ENCODE measurements at places on chromosomes 3 and 15.
A peak's percentile ranks its signal among the peaks of the same experiment; 100 is the strongest.

DNA sequence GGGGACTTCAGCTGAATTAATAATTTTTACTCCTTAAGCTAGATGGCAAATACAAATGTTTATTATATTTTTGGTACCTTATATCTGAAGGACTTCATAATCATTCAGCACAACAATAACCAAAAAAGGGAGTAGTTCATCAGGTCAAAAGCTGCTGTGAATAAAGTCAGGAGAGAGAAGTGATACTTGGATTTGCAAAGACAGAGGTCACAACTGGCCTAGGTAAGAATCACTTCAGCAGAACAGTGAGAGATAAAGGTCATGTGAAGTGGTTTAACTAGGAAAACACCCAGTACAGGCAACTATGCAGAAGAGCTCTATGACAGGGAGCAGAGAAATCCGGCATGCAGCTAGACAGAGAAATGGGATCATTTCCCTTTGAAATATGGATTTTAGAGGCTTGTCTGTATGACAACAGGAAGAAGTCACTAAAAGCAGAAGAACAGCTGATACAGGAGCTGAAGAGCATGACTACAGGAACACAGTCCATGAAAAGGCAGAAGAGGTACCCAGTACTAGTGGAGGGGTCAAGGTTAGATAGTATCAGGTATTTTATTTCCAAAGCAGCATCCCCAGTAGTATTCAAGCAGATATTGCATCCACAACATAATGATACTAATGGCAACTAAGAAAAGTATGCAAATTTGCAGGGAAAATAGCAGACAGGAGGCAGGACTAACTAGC is 25.7 kb downstream of the ZMAT3 start:
- no peak for DNase-seq

DNA sequence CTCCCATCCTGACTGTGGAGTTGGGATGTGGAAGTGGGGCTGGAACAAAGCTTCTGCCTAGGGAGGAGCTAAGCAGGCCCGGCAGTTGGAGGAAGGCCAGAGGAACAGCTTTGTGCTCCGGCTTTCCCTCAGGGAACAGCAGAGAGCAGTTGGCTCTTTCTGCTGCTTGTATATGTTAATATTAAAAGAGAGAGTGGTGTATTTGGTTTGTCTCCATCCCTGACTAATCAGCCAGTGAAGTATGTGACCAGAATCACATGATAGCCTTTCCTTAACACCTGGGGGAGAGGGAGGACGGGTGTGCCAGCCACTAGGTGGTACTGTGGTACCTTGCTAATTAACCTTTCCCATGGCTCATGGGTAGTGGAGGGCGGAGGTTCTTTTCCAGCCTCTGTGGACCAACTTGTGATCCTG is 10.0 kb downstream of the EIF2B5 start:
- DNase-seq = peak; percentile 18

DNA sequence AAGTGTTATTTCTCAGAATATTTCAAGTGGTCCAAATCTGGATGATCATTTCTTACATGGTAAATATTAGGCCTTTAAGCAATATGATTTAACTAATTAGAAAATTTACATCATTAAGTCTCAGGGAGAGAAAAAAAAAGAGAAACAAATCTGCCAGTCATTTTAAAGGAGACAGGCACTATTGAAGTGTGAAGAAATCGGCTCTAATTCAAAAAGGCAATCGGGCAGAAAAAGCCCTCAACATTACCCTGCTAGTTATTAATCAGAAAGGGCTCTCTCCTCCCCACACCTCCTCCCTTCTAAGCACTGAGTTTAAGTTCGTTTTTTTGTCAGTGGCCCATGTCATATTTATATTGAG is 215.9 kb downstream of the MEIS2 start:
- no peak for DNase-seq

GRCh38 chr15:101093958-101094357 is 157.9 kb downstream of the CHSY1 start:
- DNase-seq = no peak

- peak; percentile 91 for DNase-seq
These were observed at the start of gene HCLS1 for GRCh38 chr3:121660356-121661171. HCLS1 (minus strand) TSS chr3:121660903; CDS start chr3:121658347, 2,556 bp downstream.

- DNase-seq = no peak
These were observed 80.2 kb downstream of the ABI3BP start for GRCh38 chr3:100912976-100913545.

DNA sequence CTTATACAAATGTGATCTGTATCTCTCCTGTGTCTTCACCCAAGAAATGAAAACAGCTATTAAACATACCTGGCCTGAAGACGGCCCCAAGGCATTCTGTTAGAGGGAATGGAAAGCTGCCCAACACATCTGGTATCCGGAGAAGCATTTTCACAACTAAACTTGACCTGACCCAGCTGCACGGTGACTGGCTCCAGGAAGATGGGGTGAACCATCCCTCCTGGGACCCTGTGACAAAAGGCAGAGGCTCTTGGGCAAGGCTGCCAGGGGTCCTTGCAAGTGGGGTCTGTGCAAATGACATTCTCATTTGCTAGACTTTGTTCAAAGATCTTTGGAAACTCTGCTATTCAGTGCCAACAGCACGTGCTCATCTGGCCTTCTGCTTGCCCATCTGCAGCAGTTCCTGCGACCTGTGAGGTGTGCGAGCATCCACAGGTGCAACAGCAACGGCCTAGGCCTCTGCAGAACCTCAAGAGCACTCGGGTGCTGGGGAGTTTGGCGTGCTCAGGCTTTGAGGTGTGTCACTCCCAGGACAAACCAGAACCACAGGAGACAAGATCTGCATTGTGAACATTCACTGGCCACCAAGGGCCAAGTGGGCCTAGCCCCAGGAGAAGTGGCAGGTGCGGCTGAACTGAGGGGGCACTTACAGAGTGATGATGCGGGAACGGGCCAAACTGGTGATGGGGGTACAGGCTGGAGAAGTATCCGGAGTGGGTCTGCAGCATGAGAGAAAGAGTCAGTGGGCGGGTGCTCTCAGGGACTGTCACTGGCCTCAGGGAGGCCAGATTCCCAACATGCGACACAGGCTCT is 71.8 kb downstream of the SENP2 start:
- DNase-seq = no peak

- DNase-seq = no peak
These were observed 33.0 kb downstream of the ZIC4 start for GRCh38 chr3:147373301-147373700.

GRCh38 chr3:127775398-127776109 is 46.8 kb downstream of the MGLL start:
- DNase-seq = peak; percentile 18

- DNase-seq = no peak
These were observed 413.8 kb upstream of the CCDC54 start for GRCh38 chr3:106963442-106963841.

- DNase-seq = no peak
These were observed 50.4 kb downstream of the SLC2A2 start for GRCh38 chr3:170976190-170976519.

- DNase-seq = no peak
These were observed 177.4 kb upstream of the LINGO1 start for GRCh38 chr15:77810130-77810571.

DNA sequence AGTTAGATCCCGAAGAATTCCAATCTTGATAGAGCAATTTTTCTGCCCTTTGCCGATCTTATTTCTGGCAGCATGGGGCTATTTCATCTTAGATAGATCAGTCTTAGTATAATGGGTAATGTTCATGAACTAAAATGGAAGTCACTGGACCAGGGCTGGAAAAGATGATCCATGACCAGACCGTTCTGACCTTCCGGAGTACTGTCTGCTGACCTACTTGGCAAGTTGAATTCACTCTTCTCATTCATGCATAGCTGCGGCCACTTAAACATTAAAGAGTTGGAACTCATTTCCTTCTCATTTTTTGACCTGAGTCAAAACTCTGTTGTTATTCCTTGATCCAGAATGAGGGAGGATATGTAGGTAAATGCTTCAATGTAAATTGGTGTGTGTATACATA is 32.5 kb downstream of the GMNC start:
- no peak for DNase-seq

DNA sequence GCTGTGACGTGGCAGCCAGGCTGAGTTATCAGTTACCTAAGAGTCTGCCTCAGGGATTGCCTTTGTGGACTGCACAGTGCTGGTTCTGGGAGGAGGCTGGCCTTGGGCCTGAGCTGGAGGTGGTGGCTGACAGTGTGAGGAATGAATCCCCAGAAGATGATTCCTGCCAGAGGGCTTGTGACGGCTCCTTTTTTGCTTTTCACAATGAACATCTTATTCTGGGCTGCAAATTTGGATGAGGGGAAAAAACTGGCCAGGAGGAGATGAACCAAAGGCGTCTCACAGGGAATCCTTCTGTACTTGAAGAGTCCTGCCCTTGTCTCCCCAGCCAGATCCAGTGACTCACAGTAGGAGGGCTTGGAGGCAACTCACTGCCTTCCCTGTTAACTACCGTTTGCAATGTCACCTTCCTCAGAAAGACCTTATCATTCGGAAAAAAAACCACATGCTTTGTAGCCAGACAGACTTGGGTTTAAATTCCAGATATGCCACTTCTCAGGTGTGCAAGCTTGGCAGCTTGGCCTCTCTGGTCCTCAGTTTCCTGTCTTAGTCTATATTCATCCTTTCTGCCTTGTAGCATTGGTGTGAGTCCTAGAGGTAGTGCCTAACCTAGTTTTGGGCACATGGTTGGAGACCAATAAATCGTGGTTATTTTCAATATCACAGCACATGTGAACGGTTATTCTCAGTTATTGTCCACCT is 19.1 kb downstream of the ST6GAL1 start:
- DNase-seq = peak; percentile 35

- no peak for DNase-seq
These were observed 60.9 kb upstream of the CDV3 start for GRCh38 chr3:133512416-133513089.

GRCh38 chr15:82081914-82082762 is 36.3 kb upstream of the MEX3B start:
- DNase-seq = peak; percentile 76

- no peak for DNase-seq
These were observed 29.3 kb upstream of the MEF2A start for GRCh38 chr15:99536422-99537040.

DNA sequence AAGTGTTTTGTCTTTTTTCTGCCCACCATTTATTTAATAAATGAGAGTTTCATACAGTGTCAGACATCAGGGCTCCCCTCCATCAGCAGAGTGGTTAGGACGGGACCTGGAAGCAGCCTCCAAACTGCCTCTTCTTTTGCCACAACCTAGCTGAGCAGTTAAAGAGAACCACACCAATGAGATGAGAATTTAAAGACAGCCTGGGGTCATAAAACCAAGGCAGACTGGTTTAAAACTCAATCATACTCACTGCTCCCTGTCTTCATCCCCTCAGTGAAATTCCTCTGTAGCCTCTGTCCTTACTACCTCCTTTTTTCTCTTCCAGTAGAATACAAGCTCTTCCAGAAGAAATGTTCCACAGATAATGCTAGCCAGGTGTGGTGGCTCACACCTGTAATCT is 78.7 kb downstream of the WWTR1 start:
- DNase-seq = no peak

GRCh38 chr3:59540241-59540640 is 490.4 kb upstream of the CFAP20DC start:
- DNase-seq = no peak

DNA sequence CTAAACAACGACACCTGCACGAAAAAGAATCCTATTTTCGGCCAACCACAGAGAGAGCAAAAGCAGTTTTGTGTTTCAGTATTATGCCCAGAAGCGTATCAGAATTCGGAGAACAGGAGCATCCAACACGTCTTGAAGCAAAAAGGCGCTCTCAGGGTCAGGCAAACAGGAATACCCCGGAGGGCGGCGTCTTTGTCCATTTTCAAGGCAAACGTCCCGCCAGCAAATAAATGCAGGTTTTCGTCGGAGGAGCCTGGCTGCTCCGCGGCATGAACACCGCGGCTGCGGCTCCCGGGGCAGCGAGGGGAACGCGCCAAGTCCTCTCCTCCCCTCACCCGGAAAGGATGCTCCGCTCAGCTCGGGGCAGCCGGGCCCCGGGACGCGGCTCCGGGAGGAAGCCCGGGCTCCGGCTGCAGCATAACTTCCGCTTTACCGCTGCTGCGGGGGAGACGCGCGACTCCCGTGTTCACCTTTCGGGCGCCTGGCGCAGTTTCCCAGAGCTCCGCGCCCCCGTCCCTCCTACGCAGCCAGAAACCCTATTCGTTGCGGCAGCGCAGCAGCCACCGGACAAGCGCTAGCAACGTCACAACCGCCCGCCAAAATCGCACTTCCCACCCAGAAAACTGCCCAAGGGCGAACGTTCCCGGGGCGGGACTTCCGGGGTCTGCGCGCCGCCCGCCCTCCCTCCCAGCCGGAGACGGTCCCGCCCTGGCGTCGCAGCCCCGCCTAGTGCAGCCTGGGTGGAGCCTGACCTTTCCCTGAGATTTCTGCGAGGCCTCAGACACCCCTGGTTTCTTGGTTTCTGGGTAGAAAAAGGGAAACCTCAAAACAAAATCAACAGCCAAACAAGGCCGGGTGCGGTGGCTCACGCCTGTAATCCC is at the start of gene RNF168:
RNF168 (minus strand) TSS at position 573 of the 881 bp plus-strand sequence. CDS start 595 bp downstream, outside the sequence.
- DNase-seq = peak; percentile 95

DNA sequence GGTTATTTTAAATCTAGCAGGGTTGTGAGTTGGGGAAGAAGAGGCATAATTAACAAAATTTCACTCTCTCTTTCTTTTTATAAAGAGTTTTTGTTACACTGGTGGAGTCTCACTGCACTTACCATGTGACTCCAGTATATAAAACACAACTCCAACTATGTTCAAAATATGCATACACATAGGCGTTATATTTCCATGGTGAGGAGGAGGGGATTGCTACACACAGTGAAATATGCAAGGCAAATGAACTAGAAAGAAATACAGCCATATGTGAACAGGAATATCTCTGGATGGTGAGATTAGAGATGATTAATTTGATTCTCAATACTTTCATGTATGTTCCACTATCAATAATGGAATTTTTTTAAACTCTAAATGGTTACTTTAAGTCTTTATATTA is 385.0 kb downstream of the MAGI1 start:
- DNase-seq = no peak

DNA sequence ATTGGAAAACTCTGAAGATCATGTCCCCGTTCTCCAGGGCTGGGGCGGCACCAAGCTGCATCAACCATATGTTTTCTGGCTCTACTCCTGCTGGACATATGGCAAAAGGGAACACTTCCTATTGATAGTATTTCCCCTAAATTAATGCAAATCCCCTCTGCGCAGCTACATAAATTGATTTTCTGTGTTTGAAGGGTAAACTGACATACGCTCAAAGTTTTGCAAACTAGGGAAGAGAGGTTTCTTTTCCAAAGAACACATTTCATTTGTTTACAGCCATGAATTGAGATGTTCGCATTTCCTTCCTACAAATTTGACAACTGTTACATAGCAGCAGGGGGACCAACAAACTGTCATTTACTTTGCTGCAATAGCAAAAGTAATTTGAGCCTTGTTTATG is 35.9 kb downstream of the CTXND1 start:
- no peak for DNase-seq

- no peak for DNase-seq
These were observed 42.8 kb downstream of the MAP2K1 start for GRCh38 chr15:66429546-66429945.

Measured in OCI-M1 (cell line).